Iris pigment epithelial cell (primary cell): ENCODE measurements at places on chromosomes 3 and 15.
A peak's percentile ranks its signal among the peaks of the same experiment; 100 is the strongest.

DNA sequence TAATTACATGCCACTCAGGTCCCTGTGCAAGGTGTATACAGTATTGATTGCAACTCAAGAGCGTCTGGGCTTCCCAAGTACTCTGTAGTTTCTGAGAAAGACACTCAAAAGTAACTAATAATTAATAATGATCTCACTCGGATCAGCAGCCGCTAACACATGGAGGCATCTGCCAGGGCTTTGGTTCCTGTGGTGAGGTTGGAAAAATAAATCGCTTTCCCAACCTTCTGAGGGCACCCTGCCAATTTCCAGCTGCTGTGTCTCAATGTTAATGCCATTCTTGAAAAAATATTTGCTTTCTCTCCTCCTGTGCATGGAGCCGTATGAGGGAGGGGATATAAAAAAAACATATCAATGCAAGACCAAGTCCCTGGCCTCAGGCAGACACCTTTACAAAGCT is 116.5 kb upstream of the SLC2A2 start:
- DNase-seq = peak; percentile 71

DNA sequence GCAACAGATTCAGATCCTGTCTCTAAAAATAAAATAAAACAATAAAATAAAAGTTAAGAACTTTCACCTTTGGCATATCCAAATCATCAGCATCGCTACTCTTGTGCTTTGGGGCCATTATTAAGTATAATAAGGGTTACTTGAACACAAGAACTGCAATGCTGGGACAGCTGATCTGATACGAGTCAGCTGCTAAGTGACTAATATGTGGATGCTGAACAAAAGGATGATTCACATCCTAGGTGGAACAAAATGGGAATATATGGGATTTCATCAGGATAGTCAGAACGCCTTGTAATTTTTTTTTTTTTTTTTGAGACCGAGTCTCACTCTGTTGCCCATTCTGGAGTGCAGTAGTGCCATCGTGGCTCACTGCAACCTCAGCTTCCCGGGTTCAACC is 29.7 kb downstream of the BUB1B start:
- peak; percentile 67 for DNase-seq

DNA sequence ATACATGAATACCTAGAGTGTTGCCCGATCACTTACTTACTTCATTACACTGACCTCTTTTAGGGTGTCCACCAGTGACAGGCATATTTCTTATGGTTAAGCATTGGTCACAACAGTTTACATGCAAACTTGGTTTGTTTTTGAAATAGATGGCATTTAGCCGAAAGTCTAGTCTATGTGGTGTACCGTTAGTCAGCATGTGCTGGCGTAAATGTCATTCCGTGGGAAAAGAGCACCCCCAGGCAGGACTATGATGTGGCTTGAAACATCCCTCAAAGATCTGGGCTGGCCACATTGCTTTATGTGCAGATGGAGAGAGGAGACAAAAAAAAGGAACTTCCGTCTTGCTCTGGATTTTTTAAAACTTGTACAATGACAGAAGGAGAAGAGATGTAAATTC is 357.0 kb upstream of the ICE2 start:
- DNase-seq = no peak

DNA sequence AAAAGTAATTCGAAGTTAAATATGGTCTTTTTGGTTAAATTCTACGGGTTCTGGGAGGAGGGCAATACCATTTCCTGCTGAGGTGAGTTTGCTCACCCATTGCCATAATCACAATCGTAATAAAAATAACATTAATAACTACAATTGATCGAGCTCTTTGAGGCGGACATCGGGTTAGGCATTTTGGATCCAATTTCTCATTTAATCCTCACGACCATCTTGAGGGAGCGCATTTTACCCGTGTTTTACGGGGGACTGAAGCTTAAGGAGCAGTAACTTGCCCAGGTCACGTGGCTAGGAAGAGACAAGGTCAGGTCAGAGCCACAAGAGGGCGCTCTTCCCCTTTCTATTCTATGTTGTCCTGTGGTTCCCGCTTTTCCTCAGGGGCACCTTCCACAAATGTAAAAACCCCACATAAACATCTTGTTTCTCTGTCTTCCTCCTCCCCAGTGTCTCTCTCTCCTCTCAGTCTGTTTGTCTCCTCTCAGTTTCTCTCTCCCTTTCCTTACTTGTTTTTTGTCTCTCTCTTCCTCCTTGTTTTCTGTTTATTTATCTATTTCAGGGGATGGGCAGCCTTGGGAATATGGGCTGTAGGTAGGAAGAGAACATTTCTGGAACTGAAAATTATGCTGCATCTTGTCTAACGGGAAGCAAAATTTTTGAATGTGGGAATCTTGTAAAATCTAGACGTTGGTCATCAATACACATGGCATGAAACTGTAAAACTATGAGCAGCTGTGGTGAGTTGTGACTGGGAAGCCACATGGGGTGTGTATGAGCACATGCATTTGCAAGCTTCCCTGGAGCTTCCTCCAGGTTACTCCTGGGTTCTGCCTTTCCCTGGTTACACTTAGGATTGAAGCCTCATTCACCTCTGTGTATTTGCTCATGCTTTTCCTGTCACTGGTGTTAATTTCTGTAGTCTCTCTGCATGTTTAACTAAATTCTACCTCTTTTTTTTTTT is 71.0 kb downstream of the SQOR start:
- DNase-seq = peak; percentile 82

- no peak for DNase-seq
Observed at GRCh38 chr3:108998436-108998835, 44.8 kb upstream of the GUCA1C start.

DNA sequence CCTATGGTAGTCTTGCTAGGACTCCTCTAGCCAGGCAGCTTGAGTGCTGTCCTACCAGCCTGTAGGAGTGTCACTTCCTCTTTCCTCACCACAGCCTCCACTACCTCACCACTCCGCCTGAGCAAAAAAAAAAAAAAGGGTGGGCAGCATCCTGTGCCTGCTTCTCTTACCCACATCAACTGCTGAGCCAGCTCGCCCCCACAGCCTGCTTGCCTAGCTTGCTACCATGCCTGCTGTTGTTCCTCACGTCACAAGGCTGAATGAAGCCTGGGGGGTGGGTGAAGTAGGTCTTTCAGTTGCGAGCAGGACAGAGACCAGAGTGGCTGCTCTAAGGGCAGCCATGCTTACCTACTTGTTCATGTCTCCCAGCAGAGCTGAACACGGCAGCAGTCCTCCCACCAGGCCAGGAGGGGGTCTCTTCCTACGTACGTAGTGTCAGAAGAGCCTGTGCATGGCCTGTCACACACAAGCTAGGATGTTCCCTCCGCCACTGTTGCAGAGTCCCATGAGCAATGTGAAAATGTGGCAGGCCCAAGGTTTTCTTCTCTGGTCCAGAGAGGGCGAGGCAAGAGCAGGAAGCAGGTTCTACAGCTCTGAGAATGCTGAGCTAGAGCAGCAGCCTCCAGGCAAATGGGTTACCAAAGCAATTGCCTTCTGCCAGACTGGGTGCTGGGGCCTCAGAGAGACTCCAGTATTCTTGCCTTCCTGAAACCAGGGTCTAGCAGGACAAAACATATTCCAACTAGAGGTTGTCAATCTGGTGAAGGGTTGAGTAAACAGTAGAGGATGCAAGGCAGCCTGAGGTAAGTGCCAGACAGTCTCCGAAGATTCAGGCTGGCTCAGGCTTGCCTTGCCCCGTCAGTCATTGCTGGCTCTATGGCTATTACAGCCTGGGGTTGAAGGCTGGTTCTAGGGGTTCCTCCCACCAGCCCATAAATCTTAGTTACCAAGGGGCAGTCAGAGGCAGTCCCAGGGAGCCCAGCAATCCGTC is 8.1 kb downstream of the PPM1M start:
- no peak for DNase-seq

DNA sequence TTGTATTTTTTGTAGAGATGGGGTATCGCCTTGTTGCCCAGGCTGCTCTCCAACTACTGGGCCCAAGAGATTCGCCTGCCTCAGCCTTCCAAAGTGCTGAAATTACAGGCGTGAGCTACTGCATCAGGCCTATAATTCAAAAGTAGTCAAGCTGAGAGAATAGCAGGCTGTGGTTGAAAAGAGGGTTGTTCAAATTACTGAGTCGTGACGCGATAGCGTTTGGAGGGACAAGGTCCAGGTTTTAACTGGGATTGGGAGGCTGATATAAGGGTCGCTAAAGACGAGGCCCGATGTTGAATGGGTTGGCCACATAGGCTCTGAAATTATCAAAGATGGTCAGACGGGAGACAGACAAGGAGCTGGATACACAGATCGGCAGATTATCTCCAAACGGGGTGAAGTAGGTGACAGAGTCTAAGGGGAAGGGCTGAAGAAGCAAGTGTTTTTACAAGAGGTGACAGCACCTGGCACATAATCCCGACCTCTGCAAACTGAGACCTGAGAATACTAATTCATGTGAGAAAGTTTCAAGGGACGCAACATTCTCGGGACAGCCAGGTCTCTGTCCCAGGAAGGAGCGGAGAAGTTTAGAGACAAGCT is 759 bp upstream of the ARID3B start:
- peak; percentile 35 for DNase-seq

- no peak for DNase-seq
Observed at GRCh38 chr3:192818126-192818525, 90.8 kb upstream of the FGF12 start.

- no peak for DNase-seq
Observed at GRCh38 chr15:57752436-57752835, 45.9 kb downstream of the POLR2M start.

DNA sequence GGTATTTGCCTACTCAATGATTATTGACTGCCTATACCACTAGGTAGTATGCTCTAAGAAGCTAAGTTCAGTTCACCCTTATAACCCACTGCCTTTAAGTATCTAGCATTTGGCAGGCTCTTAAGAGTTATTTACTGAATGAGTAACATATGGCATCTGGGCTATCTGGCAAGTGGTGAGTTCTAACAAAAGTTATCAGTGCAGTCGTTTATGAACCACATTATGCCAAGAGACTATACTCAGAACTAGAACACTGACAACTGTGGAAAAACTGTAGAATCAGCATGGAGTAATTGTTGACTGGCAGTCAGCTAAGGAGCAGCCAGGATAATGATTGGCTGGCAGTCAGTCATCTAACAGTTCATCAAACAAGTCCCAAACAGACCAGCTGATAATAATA is 25.8 kb downstream of the RAF1 start:
- DNase-seq = peak; percentile 62

- no peak for DNase-seq
Observed at GRCh38 chr3:117441851-117442250, 732.3 kb downstream of the TUSC7 start.

DNA sequence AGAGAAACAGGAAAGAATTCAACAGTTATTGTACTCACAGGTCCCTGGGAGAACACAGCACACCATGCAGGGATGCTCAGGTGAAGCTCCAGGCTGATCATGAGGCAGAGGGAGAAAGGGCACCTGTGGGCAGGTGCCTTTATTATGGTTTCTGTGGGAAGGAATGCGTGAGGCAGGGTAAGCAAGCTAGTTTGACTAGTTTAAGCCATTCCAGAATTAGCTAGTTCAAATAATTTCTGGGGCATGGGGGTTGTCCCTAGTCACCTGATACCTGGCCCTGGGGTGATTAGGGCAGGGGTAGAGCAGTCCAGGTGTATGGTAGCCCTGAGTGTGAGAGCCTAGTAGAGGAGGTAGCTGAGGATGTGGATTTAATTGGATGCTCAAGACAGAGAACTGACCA is 47.9 kb upstream of the DCLK3 start:
- DNase-seq = no peak

GRCh38 chr15:41783296-41783695 is 9.0 kb downstream of the MAPKBP1 start:
- DNase-seq = no peak

DNA sequence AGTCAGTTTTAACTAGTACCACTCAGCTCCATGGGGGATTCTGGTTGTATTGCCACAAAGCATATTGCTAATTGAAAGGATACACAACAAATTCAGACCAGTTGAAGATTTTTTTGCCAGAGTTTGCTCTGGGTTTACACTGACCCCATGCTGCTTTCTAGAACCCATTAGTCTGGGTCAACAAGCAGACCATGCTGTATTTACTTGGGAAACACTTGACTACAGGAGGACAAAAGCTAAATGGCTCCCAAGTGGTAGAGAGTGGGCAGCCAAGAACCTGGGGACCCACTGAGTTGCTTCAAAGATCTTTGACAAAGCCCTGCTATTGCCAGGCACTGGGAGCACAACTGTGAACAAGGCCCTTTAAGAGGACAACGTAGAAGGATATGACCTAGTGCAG is 86.8 kb upstream of the PSMD6 start:
- no peak for DNase-seq

GRCh38 chr3:46285931-46286619 is 43.8 kb downstream of the CCR3 start:
- DNase-seq = no peak

GRCh38 chr15:93378558-93378957 is 289.5 kb upstream of the RGMA start:
- no peak for DNase-seq

DNA sequence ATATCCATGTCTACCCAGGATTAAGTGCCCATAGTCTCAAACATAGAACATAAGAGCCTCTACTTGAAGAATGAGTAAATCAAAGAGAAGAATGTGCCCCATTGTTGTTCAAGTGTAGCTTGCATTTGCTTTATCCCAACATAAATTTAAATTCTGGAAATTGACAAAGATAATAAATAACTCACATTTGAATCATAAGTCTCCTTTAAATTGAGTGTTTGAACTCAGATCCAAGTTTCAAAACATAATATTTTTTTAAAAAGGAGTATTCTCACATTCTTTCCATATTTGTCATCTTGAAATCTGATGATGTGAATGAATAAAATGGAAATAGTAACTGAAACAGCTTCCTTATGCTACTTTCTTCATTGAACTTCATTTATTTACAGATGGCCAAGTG is 135.2 kb downstream of the MECOM start:
- DNase-seq = peak; percentile 26

DNA sequence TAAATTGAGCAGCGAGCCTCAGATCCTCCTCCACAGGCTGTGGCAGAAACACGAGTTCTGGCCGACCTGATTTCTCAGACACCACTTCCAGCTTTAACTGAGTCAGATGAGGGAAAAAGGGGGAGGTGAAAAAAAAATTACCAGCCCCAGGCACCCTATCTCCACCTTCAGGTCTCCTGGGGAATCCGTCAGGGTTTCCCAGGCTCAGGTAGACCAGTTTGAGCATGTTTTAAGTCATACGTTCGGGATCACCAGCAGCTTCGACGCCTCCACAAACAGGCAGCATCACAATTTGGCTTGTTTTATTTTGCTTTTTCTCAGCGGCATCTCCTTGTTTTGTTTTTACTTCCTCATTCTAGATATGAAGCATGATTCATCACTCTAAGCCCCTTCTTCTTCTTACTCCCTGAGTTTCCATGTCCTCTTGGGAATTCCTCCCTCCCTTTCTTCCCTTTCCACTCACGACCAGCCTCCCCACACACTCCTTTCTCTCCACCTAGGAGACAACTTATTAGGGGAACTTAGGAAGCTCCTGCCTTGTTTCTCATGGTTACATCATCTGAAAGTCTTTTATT is 190.1 kb downstream of the ZNF621 start:
- no peak for DNase-seq

GRCh38 chr3:127585163-127585812 is 5.2 kb downstream of the TPRA1 start:
- DNase-seq = peak; percentile 50

DNA sequence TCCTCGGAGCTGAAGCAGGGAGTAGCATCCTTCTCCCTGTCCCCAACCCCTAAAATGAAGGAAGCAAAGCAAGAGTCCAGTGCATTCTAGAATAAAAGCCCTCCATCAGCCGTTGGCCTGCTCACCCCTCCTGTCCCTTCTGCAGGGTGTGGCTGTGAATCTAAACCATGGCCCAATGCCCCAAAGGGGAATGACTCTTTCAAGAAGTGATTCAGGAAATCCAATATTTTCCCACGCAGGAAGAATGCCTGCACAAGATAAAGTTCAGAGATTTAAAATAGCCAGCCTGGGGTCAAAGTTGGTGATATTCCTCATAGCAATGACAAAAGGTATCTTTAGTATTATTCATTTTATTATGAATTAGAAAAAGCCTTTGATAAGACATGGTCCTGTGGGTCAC is 38.5 kb downstream of the SLCO2A1 start:
- DNase-seq = no peak
